ENCODE measurements at places on chromosomes 3 and 15. TPM values are rescaled to one million over a fixed set of nuclear protein-coding genes. Genes with fewer than 3 reads are reported as not detected.
A peak's percentile ranks its signal among the peaks of the same experiment; 100 is the strongest.

The NDN gene
- total RNA-seq: not detected

The SPINK8 gene
- total RNA-seq: not detected

The DUOX1 gene
- not detected for total RNA-seq

The CSPG5 gene
- total RNA-seq: 1.1 TPM

The PTPRG gene
- total RNA-seq: 22.5 TPM

The CFAP100 gene
- not detected for total RNA-seq

The MYL3 gene
- total RNA-seq: not detected

- DNase-seq: peak; percentile 4
Measured at GRCh38 chr15:36294359-36294758, 285.1 kb upstream of the CDIN1 start.

DNA sequence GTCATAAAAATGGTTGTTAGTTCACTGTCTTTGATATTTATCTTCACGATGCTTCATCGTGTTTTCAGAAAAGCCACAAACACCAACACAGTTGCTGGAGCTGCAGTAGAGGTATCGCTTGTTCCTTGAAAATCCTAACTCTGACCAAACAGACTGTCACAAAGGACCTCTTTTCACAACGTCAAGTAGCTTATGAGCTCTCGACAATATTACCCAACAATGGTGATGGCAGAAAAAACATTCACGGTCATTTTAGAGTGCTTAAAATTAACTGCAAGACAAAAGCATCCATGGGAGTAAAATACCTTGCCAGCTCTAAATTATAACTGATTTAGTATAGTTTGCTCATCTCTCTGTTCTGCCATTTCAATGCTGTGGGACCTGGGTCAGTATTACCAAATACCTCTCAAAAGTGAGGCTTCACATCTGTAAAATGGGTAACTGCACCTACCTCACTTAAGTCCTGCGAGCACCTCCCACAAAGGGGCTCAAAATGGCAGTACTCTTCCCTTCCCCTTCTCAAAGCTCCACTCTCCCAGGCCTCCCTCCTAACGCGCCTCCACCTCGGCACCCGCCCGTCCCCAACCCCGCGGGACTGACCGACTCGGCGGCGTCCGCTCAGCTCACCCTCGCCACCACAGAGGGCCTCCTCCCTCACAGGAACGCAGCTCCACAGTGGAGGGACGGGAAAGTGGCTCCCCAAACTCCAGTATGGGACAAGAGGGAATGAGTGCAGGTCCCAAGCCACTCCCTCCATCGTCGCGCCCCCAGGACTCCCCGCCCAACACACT, 546 bp downstream of the TRIM59 start:
- DNase-seq: no peak

DNA sequence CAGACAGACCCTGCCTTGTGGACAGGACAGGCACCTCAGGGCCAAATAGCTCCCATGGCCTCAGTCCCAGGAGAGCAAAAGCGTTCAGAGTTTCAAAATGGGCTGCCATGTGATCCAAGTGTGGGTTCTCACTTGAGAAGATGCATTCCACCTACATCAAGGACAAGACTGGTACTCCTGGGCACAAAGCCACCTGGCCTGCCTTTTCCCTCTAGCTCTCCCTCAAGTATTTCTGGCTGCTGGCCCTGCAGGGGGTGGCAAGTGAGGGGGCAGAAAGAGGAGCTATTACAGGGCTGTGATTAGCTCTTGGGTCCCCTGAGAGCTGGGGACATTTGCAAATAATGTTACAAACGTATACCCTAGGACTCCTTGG, 6.5 kb upstream of the COL7A1 start:
- no peak for DNase-seq

DNA sequence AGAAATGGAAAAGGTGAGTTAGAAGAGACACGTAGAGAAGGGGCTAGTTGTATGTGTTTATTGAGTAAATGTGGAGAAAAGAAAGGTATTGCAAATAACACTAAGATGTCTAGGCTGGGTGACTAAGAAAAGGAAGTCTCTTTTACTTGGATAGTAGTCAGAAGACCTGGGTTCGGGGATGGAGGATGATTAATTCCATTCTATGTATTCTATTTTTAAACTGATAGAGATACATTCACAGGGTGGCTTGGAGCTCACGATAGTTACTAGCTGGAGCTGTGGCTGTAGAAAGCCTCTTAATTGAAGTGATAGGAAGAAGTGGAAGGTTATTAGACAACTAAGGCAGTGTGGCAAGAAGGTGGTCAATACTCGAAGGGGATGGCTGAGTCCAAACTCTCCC, 65.9 kb upstream of the TNIK start:
- DNase-seq: no peak

DNA sequence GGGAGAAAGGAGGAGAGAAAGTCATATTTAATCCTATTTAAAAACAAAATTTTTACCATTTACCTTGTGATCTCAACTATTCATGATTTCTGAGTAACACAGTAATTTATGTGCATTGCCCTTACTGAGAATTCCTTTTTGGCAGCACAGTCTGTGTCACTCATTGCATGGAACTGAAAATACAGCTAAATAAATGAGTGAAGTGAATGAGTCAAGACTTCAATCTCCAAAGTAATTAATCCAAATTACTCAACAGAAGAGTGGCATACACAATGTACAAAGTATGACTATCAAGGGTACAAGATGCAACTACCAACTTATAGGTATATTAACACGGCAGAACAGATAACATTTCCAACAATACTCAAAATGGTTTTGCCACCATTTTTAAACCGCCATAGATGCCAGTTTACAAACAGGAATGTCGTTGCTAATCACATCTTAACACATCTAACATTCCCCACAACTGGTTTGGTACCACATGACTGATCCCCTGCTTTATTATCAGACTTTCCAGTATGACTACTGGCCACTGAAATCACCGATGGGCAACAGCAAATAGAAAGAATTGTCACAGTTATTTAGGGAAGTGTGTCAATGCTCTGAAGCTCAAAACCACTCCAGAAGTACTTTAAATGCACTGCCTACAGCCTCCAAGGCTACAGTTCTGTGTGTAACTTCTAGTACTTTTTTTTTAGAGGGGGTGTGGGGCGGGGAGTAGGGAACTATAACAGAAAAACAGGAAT, 410.4 kb downstream of the SHQ1 start:
- no peak for DNase-seq

DNA sequence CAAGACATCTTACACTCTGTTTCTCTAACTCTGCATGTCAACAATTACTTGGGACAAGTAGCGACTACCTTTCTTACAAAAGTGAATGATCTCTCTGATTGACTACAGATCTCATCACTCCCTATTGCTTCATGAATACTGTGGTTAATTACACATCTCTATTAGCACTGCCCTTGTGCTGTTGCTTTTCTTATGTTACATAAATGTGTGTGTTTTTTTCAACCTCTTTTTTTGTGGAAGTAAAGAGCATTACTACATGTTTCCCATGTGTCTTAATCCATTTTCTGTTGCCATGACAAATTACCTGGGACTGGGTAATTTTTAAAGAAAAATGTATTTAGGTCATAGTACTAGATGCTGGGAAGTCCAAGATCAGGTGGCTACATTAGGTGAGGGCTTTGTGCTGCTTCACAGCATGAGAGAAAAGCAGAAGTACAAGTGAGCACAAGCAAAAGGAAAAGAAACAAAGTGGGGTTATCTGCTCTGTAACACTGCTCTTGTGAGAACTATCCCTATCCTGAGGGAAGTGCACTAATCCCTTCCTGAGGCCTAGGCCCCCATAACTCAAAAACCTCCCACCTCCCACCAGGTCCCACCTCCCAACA, 298.2 kb upstream of the SATB1 start:
- DNase-seq: no peak

GRCh38 chr3:122992676-122993075, 34.9 kb downstream of the SEMA5B start:
- DNase-seq: no peak

GRCh38 chr15:56469483-56469882, 4.5 kb upstream of the MNS1 start:
- DNase-seq: no peak

GRCh38 chr15:71899674-71900073, 89.3 kb downstream of the NR2E3 start:
- DNase-seq: peak; percentile 23

- DNase-seq: no peak
Measured at GRCh38 chr3:33130144-33130543, 16.3 kb downstream of the CRTAP start.

- no peak for DNase-seq
Measured at GRCh38 chr15:95609096-95609495, 721.4 kb upstream of the NR2F2 start.

DNA sequence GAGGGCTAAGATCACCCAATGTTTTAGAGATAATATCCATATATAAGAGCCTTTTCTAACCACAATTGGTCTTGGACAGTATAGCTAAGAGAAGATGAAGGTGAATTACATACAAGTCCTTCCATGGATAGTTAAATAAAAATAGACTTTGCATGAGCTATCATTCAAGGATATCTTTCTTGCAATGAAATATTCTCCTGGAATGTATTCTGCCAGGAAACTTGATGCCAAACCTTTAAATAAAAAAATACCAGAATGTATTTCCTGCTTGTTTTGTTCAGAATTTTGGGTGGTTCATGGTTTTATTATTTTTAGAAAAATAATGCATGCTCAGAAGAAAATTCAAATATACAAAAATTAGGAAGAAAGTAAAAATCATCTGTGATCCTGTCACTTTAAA, 88.8 kb upstream of the PPIB start:
- no peak for DNase-seq

Data from SJCRH30 (cell line).